GDM1 (cell line): ENCODE measurements at places on chromosomes 4 and X.
A peak's percentile ranks its signal among the peaks of the same experiment; 100 is the strongest.

- DNase-seq, result no peak
Observed at GRCh38 chr4:15144249-15144966, 142.1 kb downstream of the CPEB2 start.

DNA sequence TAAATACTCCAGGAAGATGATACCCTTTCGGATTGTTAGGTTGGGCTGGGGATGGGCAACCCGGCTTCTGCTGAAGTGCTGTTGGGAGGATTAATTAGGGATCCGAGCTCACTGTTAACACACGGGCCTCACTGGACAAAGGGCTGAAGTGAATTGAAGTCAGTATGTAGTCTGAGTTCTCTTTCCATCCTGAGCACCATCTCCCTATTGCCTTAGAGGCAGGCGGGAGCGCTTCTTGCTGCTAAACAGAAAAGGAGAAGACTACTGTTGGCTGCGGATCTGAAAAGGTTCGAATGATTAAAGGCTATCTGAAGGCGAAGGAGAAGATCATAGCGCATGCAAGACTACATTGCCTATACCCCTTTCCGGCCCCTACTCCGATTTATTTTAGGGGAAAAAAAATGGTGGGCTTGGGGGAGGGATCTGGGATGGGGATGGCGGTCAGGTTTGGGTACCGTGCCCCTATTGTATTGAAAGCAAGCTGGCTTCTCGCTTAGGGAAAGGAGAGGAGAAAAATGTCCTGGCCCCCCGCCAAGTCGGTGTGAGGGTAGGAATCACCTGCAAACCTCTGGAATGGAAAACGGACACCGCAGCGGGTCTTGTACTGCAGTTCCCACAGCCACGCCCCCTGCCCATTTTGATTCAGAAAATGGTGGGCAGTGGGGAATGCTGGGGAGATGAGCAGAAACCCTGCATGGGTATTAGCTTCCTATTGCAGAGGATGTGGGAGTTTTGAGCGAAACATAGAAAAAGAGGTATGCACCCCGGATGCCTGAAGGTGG, 22.3 kb downstream of the MORF4L2 start:
- no peak for DNase-seq

DNA sequence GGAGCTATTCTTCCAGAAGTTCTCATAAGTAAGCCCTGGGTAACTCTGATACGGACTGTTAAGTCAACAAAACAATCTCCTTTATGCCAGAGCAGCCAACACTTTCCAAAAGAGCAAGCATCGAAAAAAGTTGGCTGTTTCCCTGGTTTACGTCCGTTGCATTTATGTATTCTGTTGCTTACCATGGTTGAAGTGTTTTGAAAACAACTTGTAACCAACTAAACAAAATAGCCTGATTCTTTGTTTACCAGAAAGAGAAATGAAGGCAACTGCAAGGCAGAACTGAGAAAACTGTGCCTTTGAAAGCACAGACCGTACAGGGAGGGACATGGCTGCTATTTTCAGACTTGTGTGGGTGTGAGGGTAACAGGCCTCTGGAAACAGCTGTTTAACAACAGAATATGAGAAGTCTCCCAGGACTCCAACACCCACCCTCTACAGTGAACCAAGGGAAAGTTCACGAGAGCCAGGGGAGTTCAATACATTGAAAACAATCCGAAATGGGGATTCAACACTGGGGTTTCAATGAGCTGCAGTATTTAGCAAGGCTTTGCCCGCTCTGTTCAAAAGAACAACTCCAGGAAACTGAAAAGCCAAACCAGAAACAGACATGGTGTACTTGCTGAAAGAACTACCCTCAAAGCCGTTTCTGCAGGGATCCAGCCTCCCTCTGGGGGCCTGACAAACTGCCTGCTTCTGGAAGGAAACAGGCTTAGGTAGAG, 95.8 kb upstream of the EGFL6 start:
- no peak for DNase-seq

DNA sequence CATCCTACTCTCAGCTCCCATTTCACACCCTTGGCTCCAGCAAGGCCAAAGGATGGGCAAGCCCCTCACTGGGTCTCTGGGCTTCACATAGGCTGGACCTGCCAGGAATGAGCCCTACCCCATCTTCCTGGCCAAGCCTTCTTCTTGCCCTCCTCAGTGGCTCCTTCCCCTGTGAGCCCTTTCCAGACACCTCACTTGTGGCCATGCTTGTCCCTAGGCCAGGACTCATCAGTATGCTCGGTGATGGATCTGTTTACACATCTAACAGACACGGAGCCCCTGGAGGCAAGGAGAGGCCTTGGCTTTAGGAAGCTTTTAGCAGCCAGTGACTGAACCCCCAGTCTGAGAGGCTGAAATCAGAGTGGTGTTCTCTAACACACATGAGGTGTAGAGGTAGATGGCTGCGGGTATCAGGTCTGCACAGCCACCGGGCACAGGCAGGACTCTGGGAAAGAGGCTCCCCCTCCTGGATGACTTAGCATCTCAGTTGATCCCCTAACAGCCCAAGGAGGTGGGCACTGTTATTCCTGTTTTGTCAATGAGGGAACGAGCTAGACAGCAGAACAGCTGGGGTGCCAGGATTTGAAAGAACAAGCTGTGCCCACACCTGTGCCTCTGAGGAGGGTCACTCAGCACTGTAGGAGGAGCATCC, 44.8 kb downstream of the PPP2R2C start:
- no peak for DNase-seq

- DNase-seq, result no peak
Observed at GRCh38 chr4:38100474-38101255, 140.5 kb downstream of the PTTG2 start.

- DNase-seq, result no peak
Observed at GRCh38 chr4:73967866-73968265, 14.0 kb downstream of the PF4 start.

GRCh38 chrX:115392871-115393270, 103.4 kb downstream of the LUZP4 start:
- no peak for DNase-seq

DNA sequence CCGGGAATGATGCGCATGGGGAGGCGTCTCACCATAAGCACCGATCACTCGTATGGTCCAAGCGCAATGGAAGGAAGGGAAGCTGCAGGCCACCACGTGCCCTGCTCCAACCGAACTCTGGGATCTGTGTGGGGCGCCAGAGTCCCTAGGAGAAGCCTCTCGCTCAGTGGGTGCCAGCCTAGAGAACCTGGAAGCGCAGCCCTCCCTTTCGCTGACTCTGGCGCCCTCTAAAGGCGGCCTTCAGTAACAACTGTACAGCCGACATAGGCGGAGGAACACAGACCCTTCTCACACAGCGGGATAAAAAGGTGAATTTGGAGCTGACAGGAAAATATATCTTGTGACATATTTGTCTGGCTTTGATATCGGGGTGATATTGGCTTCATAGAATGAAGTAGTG, 76.0 kb downstream of the INTS6L start:
- peak; percentile 22 for DNase-seq

DNA sequence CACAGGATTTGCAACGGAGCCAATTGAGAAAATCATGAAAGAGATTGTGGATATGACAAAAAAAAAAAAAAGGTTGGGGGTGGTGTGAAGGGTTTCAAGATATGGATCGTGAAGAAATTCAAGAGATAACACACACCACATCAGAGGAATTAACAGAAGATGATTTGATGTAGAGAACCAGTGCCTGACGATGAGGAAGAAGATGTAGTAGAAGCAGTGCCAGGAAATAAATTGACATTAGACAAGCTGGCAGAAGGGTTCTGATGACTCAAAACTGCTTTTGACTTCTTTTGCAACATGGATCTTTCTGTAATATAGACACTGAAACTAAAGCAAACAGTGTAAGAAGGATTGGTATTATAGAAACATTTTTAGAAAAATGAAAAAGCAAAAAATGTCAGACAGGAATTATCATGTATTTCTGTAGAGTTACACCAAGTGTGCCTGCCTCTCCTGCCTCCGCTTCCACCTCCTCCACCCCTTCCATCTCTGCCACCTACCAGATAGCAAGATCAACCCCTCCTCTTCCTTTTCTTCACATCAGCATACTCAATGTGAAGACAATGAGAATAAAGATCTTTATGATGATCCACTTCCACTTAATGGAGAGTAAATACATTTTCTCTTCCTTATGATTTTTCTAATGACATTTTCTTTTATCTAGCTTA, 127.5 kb upstream of the OTUD4 start:
- DNase-seq, result no peak

- DNase-seq, result no peak
Observed at GRCh38 chr4:25552580-25553271, 102.9 kb upstream of the SLC34A2 start.

GRCh38 chr4:184932343-184932742, 85.9 kb upstream of the HELT start:
- no peak for DNase-seq

DNA sequence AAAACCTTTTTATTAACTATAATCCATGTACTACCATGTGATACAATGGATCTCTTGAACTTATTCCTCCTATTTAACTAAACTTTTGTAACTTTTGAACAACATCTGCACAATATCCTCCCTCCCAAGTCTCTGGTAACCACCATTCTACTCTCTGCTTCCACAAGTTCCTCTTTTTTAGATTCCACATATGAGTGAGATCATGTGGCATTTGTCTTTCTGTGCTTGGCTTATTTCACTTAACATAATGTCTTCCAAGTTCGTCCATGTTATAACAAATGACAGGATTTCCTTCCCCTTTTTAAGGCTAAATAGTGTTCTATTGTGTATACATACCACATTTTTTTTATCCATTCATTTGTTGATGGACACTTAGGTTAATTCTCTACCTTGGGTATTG, 28.1 kb downstream of the DCAF8L1 start:
- peak; percentile 15 for DNase-seq

DNA sequence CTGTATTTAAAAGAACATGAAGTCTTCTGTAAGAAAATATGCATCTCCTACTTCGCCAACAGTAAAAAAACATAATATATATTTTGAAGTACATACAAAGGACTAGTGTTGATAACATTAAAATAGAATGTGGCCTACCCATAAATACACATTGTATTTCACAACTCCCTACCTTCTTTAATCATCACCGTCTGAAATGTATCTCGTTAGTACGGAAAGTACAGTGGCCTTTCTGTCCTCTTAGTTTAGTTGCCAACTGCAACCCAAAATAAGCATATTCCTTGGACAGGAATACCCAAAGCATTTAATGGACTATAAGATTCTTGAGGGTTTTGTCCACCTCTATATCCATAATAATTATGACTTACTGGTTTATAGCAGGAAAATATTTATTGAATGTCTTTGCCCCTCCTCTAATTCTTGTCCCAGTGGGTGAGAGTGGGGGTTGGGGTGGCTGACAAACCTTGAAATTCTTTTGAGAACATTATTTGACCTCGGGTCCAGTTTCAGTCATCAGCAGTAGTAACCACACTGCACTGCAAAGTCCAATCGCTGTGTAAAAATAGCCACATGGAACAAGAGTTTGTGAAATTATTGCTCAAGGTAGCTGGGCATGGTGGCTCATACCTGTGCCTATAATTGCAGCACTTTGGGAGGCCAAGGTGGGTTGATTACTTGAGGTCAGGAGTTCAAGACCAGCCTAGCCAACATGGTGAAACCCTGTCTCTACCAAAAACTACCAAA, 474.5 kb downstream of the KLHL13 start:
- no peak for DNase-seq

- DNase-seq, result no peak
Observed at GRCh38 chr4:48854982-48855381, 24.1 kb downstream of the OCIAD1 start.

DNA sequence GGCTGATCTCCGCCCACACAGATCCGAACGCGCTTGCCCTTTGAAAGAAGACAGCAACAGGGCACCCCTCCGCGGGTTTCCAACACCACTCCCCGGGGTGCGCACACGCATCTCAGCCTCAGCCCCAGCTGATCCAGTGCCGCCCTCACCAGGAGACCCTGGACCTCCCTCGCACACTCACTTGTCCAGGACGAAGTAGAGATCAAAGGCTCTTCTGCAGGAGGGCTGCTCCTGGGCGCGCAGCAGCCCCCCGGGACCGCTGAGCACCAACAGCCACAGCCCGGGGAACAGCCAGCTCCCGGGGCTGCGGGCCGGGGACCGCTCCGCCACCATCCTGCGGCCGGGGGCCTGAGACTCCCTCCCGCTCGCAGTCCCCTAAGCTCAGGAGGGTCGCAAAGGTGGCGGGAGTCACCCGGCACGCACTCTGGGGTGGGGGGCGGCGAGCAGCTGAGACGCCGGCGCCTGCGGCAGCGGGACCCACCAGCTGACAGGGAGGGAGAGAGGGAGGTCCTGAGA, 743 bp downstream of the ANTXR2 start:
- DNase-seq, result no peak

GRCh38 chr4:86971355-86971683, 36.5 kb downstream of the AFF1 start:
- no peak for DNase-seq

DNA sequence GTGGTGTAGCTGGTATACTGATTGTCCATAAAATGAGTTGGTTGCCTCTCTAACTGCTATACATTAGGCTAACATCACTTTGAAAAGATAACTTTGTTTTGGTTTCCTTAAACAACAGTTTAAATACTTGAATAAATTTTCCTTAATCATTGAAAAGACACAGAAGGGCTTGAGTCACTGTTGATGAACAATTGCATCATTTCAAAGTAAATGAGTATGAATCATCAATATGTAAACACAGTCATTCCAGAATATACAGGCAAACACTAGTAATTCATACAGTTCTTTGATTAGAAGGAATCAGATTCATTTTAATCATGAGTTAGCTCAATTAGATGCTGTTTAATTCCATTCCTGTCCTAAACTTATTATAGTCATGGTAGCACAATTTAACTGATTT, 160.6 kb downstream of the AFF2 start:
- DNase-seq, result no peak

DNA sequence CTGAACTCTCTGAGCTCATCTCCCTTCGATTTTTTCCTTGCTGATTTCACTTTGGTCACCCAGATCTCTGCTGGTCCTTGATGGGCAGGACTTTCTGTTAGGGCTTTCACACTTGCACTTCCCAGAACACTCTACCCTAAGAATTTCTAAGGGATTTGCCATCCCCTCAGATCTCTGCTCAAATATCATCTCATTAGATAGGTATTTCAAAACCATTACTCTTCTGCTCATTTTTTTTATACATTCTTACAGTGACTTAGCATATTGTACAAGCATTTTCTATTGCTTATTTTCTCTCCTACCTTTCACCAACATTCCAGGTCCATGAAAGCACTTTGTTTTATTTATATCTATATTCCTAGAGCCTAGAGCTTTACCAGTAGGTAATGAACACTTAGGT, 913.3 kb downstream of the PDHA2 start:
- DNase-seq, result no peak

DNA sequence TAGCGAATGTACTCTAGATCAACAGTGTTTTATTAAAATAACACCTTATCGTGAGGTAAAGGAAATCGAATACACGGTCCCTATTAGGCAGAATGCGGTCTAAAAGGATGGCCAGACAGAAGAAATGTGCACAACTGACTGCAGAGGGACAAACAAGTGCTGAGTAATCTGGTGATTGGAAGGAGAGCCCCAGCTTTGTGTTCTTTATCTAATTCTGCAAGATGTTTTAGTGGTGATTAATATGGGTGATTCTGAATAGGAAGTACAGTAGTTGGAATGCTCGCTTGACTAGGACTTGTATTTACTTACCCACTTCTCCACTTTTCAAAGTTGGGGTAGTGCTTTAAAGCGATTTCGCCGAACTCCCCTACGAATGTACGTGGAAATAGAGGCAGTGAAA, 1.2 kb downstream of the WDR44 start:
- no peak for DNase-seq
